MCF 10A (cell line): ENCODE measurements at places on chromosomes 16 and 17. TPM values are rescaled to one million over a fixed set of nuclear protein-coding genes. Genes with fewer than 3 reads are reported as not detected.

SLC6A2 gene
- total RNA-seq, result not detected in 2 replicates

DNA sequence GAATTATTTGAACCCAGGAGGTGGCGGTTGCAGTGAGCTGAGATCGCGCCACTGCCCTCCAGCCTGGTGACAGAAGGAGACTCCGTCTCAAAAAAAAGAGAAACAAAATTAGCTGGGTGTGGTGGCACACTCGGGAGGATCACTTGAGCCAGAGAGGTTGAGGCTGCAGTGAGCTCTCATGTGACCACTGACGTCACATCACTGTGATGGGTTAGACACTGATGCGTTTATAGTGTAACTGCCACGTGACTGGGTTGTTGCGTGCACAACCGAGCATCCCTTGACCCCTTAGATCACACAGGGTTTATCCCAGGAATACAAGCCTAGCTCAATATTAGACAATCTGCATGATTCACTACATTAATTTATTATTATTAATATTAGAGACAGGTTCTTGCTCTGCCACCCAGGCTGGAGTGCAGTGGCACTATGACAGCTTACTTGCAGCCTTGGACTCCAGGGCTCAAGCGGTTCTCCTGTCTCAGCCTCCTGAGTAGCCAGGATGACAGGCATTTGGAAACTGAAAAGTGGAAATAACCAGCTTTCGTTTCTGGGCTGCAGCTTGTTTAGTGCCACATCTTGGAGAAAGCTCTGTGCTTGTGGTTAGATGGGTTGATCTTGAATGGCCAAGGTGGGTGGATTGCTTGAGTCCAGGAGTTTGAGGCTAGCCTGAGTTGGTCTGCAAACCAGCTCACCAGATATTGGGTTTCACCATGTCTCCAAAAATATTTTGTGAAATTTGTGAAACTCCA, 26.4 kb upstream of the ABR start:
- H3K27ac ChIP-seq, result no peak overlapping the region
- peaks cover 22% of the 10 kb centered on the region for H3K27me3 ChIP-seq
- no peaks in the 10 kb centered on the region for H3K36me3 ChIP-seq

DNA sequence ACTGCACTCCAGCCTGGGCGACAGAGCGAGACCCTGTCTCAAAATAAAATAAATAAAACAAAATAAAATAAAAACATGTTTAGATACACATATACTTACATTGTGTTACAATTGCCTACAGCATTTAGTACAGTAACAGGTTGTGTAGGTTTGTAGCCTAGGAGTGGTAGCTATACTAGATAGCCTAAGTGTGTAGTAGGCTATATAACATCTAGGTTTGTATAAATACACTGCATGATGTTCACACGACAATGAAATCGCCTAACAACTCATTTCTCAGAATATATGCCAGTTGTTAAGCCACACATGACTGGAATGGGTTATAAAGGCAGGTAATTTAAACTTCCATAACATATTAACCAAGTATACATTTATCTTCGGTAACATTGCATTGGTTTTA, 90.6 kb downstream of the TUBD1 start:
- H3K4me1 ChIP-seq, result no peaks in the 10 kb centered on the region
- H3K27ac ChIP-seq, result no peak overlapping the region
- no peaks in the 10 kb centered on the region for H3K27me3 ChIP-seq
- H3K36me3 ChIP-seq, result peaks cover 5% of the 10 kb centered on the region
- no peak overlapping the region for H3K4me3 ChIP-seq

DNA sequence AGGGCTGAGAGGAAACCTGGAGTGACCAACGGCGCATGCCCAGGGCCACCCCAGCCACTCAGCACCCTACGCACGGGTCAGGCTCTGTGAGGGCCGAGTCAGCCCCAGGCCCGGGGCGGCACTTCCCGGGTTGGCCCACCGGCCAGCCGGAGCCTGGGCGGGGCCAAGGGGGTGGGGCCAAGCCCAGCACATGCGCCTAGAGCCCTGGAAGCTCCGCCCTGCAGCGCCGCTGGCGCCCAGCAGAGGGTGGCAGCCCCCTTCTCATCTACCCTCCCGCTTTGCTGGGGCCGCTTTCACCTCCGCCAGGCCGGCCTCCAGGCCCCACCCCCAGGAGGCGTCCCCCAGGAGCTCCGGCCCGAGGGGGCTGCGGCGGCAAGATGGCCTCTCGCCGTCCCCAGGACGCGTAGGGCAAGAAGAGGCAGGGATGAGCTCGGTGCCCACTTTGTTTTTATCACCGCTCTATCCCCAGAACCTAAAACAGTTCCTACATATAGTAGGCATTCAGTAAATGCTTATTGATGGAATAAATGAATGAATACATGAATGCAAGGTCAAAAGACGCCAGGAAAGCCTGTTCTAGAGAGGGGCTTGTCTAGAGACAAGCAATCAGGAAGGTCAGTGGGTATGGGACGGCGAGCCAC, 31.3 kb downstream of the MYO18A start:
- H3K27ac ChIP-seq, result peak overlapping the region; percentile 85
- peaks cover 60% of the 10 kb centered on the region for H3K4me1 ChIP-seq
- no peaks in the 10 kb centered on the region for H3K36me3 ChIP-seq
- peak; percentile 92 for DNase-seq
- H3K27me3 ChIP-seq, result no peaks in the 10 kb centered on the region

- H3K27ac ChIP-seq, result no peak overlapping the region
- DNase-seq, result no peak
- H3K4me3 ChIP-seq, result no peak overlapping the region
- peaks cover 47% of the 10 kb centered on the region for H3K27me3 ChIP-seq
These were observed 1.6 kb downstream of the IRX6 start for GRCh38 chr16:55325458-55326109.

- no peaks in the 10 kb centered on the region for H3K27me3 ChIP-seq
- no peak overlapping the region for H3K4me3 ChIP-seq
- DNase-seq, result no peak
These were observed 25.6 kb downstream of the MRM3 start for GRCh38 chr17:807523-808294.
